CD4-positive, alpha-beta memory T cell (primary cell): ENCODE measurements at places on chromosomes 7 and 10.

DNA sequence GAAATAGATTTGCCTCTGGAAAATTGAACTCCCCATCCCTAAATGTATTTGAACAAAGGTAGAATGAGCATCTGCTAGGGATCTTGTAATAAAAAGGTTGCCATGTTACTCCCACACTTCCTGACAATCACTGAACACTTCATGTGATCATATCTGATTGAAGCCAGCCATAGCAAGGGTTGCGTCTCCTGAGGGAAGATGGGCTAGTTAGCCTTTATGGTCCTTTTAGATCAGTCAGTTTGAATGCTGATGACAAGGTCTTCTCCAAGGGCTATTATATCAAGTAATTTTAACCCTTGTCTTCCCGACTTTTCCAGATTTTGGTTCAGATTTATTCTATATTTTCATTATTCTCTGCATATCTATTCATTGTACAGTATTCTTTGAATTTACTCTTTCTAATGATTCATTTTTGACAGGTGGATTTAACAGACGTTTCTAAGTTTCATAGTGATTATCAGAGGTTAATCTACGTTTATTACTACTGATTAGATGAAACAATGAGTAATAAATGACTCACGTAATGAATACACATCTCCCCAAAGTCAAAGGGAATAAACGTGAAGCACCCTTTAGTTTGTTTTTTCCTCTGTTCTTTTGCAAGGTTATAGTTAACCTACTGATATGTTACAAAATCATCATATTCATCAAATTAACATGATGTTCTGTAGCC is 28.1 kb downstream of the CSGALNACT2 start:
- no peak for DNase-seq

DNA sequence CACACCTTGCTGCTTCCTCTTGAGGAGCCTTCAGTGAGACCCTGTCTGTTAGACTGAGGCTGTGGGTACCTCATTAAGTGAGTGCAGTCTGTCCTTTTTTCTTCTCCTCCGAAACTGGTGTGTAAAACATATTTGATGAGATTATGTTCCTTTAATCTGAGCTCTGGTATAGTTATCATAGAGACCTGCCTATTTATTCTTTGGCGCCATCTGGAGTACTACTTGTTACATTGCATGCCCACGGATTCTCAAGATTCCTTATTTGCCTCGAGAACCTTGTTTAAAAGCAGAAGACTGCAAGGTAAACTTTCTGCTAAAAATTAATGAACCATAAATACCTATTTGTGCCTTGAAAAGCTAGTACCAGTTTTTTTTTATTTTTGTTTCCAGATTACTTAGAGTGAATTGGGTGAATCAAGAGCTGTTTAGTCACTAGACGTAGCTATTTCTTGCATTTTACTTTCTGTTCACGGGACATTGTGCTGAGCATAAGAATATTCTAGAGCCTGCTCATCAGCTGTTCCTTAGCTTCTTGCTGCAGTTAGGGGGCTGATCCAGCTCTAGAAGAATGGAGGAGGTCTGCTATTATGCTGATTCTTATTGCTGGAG is 16.9 kb upstream of the STMP1 start:
- DNase-seq, result peak; percentile 35

DNA sequence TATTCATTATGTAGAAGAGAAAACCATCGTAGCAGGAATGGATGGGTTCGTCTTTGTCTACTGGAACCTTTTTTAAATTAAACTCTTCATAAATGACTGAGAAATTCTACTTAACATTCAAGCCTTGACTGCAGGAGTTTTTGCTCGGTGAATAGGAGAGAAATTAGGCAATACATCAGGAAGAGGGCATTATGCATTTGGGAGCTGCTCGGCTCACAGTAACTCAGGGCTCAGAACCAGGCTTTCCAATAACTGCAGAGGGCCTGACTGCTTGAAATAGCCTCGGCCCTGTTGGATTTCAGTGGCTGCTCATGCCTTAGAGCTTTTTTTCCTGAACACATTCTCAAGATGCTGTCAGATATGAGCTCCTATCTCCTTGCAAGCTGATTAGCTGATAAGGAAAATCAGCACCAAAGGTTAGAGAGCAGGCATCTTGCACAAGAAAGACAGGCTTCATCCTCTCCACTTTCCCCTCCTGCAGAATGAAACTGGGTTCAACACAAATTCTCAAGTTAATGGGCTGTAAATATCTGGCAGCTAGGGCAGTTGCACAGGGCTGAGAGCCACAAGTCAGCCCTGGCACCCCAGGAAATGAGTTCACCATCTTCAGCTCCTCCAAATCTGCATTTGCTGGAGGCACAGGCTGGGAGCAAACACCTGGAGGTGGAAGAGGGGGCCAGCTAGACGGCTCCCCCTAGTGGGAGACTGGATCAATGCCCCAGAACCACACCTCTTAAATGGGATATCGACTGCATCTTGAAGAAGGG is 24.3 kb downstream of the TECTB start:
- peak; percentile 10 for DNase-seq

GRCh38 chr7:108138911-108139310 is 8.8 kb upstream of the LAMB4 start:
- no peak for DNase-seq

DNA sequence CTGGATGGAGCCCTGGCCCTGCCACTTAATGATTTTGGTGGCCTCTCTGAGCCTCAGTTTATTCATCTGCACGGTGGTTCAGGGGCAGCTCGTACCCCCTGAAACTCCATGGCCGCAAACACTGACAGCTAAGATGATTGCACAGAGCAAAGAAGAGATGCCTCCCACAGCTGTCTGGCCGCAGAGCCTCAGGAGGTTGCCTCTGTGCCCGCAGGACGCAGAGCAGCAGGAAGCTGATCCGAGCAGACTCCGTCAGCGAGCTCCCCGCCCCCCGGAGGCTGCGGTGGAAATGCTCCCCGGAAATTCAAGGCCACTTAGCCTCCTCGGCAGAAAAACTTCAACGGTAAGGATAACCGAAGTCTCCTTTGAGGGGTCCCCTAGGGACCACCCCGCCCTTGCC is 30.2 kb upstream of the C10orf53 start:
- DNase-seq, result no peak

- no peak for DNase-seq
These were observed 266.0 kb downstream of the MAD1L1 start for GRCh38 chr7:1966631-1967200.

DNA sequence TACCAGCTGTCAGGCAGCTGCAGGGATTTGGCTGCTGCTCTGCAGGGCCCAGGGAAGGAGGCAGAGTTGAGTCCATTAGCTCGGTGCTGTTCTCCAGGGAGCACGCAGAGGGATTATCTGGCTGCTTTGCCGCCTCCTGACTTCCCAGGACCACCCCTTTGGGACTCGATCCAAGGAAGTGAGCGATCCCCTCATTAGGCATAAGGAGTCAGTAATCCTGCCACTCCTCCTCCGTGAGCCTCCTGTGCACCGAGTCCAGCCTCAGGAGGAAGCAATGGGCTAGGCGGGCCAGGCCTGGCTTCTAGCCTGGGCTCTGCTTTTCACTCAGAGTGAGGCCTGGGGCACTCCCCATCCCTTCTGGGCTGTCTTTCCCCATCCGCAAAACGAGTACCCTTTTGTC is 417.9 kb downstream of the RPS24 start:
- DNase-seq, result no peak

GRCh38 chr7:30510124-30511075 is 5.8 kb upstream of the GGCT start:
- DNase-seq, result peak; percentile 29

DNA sequence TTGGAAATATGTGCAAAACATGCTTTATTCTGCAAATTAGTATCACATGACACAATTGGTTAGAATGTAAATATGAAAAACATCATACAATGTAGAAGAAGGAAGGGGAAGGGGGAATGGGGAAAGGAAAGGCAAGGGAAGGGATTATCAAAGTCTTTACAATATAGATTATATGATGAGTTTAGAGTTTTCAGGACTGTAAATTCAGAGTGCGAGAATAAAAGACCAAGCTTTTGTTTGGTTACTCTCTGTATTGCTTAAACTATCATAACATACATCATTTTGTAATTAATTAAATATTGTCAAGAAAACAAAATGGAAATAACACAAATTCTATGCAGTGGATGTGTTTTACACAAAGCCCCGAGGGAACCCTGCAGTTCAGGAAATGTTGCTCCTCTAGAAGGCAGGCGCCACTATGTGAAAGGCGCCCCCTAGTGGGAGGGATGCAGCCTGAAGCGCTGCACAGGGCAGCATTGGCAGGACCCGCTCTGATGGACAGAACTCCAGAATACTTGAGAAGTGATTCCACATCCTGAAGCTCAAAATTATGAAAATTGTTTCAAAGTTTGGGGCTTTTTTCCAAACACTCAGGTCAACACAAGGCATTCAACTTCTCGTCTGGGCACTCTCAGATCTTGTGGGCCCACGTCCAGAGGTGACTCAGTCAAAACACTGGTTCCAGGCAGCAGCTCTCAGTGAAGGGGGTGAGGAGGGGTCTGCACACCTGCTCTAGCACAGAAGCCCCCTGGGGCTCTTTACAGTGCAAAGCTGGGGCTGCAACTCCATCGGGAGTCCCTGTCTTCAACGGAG is 31.6 kb upstream of the TMEM254 start:
- DNase-seq, result peak; percentile 55

GRCh38 chr7:151903249-151904032 is 26.5 kb upstream of the PRKAG2 start:
- DNase-seq, result no peak

GRCh38 chr10:86992456-86992855 is 24.2 kb downstream of the ADIRF start:
- DNase-seq, result no peak

GRCh38 chr7:158975526-158976467 is 119.4 kb downstream of the DYNC2I1 start:
- no peak for DNase-seq

GRCh38 chr7:135620980-135621850 is 41.1 kb upstream of the STMP1 start:
- peak; percentile 29 for DNase-seq

- DNase-seq, result no peak
These were observed 36.1 kb downstream of the DCLRE1C start for GRCh38 chr10:14917827-14918226.
